ENCODE measurements at places on chromosomes 11 and 22.

DNA sequence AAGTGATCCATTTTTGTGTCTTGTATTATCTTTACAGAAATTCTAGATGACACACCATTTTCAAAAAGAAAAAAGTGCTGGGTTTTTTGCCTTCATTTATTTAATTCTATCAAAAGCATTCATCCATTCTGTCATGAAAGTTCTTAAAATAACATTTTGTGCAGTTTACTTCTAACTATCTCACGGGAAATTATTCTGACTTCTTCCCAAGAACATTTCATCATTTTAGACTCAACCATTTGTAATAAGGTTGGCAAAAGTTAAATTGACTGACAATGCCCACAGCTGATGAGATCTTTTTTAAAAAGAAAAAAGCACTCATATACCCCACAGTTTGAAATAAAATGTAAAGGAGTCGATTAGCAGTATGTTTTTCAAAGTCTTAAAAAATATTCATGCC lies 68.5 kb downstream of the SBF2 start:
- no peak for DNase-seq

DNA sequence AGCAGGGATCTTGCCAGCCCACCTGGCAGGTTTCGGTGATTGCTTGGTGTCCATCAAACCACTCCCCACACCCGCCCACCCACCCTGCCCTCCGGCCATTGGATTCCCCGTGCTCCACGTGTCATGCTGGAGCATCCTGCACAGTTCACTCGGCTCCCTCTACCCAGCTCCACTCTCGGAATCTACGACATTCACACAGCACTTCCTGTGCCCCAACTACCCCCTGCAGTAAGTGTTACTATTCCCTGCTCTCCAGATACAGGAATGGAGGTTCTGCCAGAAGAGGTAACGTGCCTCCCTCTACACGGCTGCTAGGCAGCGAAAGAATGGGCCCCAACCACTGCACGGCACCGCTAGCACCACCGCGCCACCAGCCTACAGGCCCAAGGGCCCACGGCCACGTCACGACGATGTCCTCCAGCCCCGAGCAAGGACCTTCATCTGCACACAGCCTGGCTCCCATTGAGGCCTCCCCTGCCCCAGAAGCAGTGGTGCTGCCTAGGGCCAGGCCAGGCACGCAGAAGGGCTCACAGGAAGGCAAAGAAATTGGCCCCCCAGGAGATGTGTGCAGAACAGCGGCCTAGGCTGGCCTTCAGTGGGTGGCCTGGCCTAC lies 27.6 kb downstream of the WNT7B start:
- no peak for DNase-seq

DNA sequence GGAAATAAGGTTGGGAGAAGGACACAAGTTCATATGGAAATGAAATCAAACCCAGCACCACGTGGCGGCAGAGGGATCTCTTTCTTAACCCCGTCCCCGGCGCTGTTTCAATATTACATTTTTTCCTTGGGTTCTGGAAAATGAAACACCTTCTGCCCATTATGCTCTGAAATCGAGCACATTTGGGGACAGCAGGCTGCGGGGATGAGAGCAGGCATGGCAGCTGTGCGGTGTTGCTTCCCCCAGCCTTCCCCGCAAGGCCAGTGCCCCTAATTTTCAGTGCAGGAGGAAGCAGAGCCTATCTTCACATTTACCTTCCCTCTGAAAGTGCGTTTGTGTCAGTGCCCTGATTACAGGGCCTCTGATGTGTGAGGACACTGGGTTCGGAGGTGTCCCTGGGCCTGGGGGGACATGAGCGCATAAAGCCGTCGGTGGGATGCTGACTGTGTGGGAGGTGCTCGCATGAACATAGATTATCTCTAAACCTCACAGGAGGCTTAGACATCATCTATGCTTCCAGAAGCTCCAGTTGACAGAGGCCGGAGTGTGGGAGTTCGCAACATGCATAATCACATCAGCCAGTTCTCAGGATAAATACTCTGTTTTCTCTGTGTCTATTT lies 921.3 kb downstream of the BRD1 start:
- no peak for DNase-seq

GRCh38 chr11:34411791-34412190 lies 26.9 kb upstream of the CAT start:
- no peak for DNase-seq

DNA sequence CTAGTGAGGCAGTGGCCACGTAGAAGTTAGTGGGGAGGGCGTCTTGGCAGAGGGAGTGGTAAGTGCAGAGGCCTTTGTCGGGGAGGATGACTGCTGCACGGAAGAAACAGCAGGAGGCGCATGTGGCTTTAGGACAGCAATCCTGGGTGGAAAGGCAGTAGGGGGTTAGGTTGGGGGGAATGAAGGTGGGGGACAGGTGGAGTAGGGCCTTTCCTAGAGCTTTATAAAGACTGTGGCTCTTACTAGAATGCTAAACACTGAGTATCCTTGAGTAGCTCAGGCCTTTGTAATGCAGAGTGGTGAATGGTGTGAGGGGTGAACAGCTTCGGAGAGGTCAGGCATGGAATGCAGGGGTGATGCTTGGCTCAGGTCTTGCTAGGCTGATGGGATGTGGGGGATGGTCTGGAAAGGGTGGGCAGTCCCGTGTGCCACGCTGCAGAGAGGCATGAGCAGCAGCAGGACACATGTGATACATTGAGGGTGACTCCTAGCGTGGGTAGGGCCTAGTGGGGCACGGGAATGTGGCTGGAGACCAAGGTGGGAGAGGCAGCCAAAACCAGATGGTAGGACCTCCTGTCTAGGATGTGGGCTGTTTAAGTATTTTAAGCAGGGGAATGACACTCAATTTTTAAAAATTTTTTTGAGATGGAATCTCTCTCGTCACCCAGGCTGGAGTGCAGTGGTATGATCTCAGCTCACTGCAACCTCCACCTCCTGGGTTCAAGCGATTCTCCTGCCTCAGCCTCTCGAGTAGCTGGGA lies 19.2 kb downstream of the AP2A2 start:
- DNase-seq: no peak

- DNase-seq: no peak
Observed at GRCh38 chr11:40328890-40329614, 1130.4 kb downstream of the LRRC4C start.

DNA sequence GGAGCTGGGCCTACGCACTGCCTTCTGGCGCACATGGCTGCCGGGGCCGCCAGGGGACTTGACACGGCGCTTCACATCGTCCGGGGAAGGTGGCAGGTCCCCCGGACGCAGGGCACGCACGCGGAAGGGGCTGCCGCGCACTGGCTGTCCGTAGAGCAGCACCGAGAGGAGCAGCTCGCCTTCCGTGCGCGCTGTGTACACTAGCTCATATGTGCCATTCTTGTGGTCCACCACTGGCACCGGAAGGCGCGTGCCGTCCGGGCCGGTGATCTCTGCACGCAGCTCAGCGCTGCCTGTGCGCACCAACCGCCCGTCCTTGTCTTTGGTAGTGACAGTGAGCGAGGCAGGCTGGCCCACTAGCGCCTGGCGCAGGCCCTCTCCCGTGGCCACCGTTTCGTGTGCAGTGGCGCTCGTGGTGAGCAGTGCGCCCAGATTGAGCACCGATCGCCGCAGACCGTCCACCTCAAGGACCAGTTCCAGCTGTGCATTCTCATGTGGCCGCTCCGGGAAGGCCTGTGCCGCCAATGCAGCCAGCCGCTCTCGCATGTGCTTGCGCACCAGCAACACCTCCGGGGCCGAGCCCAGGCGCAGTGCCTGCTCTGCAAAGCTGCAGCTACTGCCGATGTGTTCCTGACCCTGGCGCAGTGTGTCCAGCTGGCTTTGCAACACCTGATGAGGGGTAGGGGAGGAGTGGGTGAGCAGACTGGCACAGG lies 15.7 kb upstream of the HPX start:
- no peak for DNase-seq

Data from activated T-cell treated with anti-CD3 and anti-CD28 coated beads for 24 hours (primary cell).